Liver (tissue), 10 donors: ENCODE measurements at places on chromosomes 6 and 20.

DNA sequence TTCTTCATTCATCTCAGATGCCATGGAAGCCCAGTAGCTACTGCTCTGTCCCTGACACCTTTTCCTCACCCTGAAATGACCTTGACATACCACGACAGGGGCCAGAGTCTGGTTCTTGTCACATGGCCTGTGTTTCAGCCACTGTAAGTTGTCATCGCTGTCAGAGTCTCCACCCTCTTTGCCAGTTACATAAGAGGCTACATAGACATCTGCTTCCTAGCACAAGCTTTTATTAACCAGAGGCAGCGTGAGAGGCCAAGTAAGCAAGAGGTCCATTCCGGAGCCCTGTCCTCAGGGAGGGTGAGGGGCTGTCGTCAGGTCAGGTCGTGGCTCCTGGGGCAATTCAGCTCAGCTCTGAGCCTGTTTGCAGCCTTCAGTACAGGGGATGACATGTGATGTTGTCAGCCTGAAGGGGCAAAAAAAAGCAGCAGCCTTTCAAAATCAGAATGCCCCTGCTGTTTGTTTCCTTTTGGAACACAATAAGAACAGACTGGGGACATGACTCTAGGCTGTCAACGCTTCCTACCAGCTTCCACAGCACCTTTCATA is 146.3 kb downstream of the MTFR2 start:
- no peak overlapping the region for H3K4me3 ChIP-seq
- H3K27ac ChIP-seq: peak overlapping the region; percentile 73
- no peak for DNase-seq
- peaks cover 2% of the 10 kb centered on the region for H3K4me1 ChIP-seq
- H3K36me3 ChIP-seq: no peaks in the 10 kb centered on the region

DNA sequence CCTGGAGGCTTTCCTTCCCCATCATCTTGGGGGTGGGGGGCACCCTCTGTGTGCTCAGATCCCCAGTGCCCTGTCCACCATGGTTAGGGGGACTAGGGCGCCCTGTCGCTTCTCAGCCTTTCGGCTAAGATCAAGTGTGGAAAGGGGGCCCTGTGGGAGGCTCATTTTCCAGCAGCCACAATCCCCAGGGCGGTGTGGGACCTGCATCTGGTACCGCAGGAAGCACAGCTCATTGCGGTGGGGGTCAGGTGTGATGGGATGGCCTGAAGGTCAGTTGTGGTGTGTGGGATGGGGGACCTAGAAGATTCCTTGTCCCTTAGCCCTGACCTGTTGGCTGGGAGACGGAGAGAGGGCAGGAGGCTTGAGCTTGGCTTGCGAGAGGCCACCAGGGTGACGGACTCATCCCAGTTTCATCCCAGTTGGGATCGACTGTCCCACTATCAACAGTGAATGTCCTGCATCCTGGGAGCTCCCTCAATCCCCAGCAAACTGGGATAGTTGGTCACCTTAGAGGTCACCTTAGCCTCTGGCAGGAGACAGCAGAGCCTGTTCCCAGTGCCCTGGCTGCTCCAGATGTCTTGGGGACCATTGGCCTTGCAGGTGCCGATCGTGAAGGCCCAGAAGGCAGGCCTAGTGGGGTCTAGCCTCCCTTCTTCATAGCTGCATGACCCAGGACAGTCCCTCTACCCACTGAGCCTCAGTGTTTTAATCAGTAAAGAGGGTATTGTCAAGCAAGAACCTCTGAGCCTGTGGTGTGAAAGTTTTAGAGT is 64.5 kb upstream of the PMEPA1 start:
- DNase-seq: no peak
- H3K36me3 ChIP-seq: no peaks in the 10 kb centered on the region
- no peak overlapping the region for H3K27ac ChIP-seq
- no peaks in the 10 kb centered on the region for H3K4me1 ChIP-seq

DNA sequence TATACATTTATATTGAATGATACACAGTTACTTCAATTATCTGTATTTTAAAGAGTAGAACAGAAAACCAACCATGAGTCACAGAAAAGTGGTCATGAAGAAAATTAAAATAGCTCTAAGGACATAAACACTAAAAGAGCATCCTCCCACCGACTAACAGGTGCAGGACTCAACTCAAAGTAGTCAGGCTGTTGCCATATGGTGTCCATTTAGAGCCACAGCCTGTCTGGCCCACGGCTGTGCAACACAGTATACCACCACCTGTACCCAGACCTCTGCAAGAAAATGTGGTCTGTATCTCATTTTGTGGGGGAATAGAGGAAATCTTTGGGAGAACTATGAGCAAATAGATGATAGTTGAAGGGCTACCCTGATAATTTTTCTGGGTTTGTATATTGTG is 449.8 kb upstream of the RNF217 start:
- peaks cover 2% of the 10 kb centered on the region for H3K27me3 ChIP-seq
- H3K4me3 ChIP-seq: no peak overlapping the region
- H3K36me3 ChIP-seq: no peaks in the 10 kb centered on the region
- H3K27ac ChIP-seq: no peak overlapping the region

- no peaks in the 10 kb centered on the region for H3K4me1 ChIP-seq
- no peak overlapping the region for H3K4me3 ChIP-seq
- H3K36me3 ChIP-seq: no peaks in the 10 kb centered on the region
- no peaks in the 10 kb centered on the region for H3K27me3 ChIP-seq
- H3K27ac ChIP-seq: no peak overlapping the region
Observed at GRCh38 chr6:119895626-119896025, 546.1 kb upstream of the MAN1A1 start.

DNA sequence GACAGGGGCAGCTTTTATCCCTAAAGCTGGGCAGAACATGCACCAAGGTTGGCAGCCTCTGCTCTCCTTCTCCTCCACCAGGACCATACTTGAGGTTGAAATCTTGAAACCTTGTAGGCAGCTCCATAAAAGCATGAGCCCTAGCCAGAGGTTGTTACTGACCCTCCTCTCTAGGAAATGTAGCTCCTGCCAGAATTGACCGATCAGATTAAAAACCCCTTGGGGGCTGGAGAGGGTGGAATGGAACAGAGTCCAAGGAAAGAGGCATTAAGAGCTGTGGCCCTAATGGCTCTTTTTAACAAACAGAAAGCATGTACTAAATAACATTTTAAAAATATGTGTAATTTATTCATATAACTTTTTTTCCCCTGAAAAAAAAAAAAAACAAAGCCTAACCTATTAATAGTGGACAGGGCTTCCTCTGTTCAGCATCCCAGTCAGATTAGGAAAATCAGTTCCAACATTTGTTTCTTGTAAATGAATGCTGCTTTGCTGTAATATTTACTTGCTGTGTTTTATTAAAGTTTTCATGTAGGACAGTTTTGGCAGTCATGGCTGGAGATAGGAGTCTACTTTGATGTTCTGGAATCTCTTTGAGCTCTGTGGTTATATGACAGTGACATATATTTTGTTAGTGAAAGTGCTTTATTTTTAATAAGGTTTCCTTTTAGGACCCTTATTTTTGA is 41.3 kb downstream of the MTHFD1L start:
- H3K27ac ChIP-seq: no peak overlapping the region
- no peak overlapping the region for H3K4me3 ChIP-seq
- H3K36me3 ChIP-seq: no peaks in the 10 kb centered on the region
- H3K27me3 ChIP-seq: no peaks in the 10 kb centered on the region
- no peak for DNase-seq

GRCh38 chr6:121932076-121932991 is 467.1 kb upstream of the HSF2 start:
- H3K27me3 ChIP-seq: no peaks in the 10 kb centered on the region
- no peak overlapping the region for H3K4me3 ChIP-seq
- H3K4me1 ChIP-seq: no peaks in the 10 kb centered on the region

DNA sequence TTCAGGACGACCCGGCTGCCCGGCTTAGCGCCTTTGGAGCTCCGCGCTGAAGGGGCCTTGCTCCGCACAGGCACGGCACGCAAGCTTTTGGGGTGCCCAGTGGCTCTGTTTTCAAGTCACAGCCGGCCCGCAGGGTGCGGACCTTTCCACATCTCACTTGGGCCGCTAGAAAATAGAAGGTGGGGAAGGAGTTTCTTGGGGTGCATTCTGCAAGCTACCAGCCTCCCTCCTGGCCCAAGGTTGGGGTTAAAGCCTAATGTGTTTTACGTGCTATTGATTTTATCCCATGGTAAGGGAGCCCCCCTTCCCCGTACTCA is 561 bp downstream of the KAT14 start:
- peaks cover 8% of the 10 kb centered on the region for H3K36me3 ChIP-seq
- H3K4me3 ChIP-seq: peak overlapping the region; percentile 91
- DNase-seq: no peak
- H3K27me3 ChIP-seq: no peaks in the 10 kb centered on the region
- peak overlapping the region; percentile 80 for H3K27ac ChIP-seq
- H3K4me1 ChIP-seq: peaks cover 20% of the 10 kb centered on the region

- H3K27ac ChIP-seq: no peak overlapping the region
- H3K4me3 ChIP-seq: peak overlapping the region; percentile 1
- no peak for DNase-seq
Observed at GRCh38 chr6:32149092-32149755, 2.5 kb downstream of the PRRT1 start.

- no peak for DNase-seq
- no peaks in the 10 kb centered on the region for H3K4me1 ChIP-seq
- no peak overlapping the region for H3K27ac ChIP-seq
- H3K4me3 ChIP-seq: no peak overlapping the region
Observed at GRCh38 chr20:37669773-37670236, 24.0 kb upstream of the CTNNBL1 start.

- no peaks in the 10 kb centered on the region for H3K36me3 ChIP-seq
- DNase-seq: no peak
- H3K27ac ChIP-seq: no peak overlapping the region
Observed at GRCh38 chr6:166587631-166588413, 1.3 kb upstream of the RAMACL start.

DNA sequence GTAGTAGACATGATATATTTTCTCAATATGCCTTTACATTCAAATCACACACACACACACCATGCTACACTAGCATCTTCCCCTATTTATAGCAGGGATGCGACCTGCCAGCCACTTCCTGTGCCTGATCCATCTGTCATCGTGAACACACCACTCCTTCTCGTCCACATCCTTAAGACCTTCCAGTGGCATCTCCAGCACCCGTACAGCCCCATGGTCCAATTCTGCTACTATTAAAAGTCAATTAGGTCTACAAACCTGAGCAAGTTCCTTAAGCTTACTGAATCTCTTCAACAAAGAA is 54.5 kb downstream of the KIF16B start:
- H3K4me3 ChIP-seq: no peak overlapping the region
- H3K36me3 ChIP-seq: no peaks in the 10 kb centered on the region
- no peak for DNase-seq
- H3K27me3 ChIP-seq: no peaks in the 10 kb centered on the region
- H3K4me1 ChIP-seq: no peaks in the 10 kb centered on the region

- H3K36me3 ChIP-seq: no peaks in the 10 kb centered on the region
- H3K4me1 ChIP-seq: no peaks in the 10 kb centered on the region
- H3K27me3 ChIP-seq: no peaks in the 10 kb centered on the region
- no peak overlapping the region for H3K27ac ChIP-seq
- H3K4me3 ChIP-seq: no peak overlapping the region
- no peak for DNase-seq
Observed at GRCh38 chr6:22956029-22956681, 386.8 kb downstream of the HDGFL1 start.

DNA sequence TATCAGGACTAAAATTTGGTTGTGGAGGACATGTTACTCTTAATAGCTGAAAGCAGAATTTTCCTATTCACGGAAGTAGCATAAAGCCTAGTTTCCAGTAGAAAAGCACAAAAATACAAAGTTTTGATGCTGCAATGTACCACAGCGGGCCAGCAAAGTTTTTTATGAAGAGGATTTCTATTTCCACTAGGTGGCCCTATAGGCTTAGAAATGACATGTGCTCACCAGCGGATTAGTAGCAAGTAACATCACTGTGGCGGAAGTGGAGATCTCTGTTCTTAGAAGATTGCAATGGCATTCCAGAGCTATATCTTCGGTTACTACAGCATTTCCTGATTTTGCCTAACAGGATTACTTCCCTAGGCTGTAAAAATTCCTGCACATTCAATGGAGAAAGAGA is 1219.0 kb upstream of the EYS start:
- DNase-seq: no peak
- no peak overlapping the region for H3K4me3 ChIP-seq
- no peak overlapping the region for H3K27ac ChIP-seq
- no peaks in the 10 kb centered on the region for H3K4me1 ChIP-seq
- no peaks in the 10 kb centered on the region for H3K27me3 ChIP-seq

DNA sequence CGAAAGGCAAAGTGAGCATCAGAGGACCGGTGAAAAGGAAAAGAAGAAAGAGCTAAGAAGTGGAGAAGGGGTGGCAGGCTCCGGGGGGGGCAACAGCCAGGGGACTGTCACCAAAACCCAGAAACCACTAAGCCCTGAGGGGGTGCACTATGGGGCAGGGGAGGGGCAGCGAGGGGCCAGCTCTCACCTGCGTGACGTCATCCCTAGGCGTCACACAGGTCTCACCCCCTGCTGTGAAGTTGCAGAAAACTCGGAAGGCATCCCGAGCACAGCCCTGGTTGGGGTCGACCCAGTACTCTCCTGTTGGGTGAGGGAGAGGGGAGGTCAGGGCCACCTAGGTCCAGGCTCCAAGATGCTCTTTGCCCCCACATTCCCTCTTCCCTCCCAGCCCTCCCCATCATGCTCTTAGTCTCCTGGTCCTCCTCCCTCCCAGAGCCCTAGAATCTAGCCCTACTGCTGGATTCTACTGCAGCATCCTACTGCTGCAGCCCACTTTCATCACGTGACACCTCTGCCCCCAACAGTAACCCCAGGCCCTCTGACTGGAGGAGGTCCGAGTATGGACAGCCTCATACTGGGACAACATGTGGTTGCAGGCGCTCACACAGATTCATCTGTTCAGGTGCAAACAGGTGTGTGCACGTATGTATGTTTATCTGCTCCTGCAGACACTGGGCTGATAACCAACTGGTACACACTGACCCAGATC is 27.4 kb downstream of the COL11A2 start:
- H3K4me3 ChIP-seq: no peak overlapping the region
- H3K36me3 ChIP-seq: no peaks in the 10 kb centered on the region
- H3K27me3 ChIP-seq: no peaks in the 10 kb centered on the region
- no peak for DNase-seq
- no peak overlapping the region for H3K27ac ChIP-seq

- H3K27me3 ChIP-seq: no peaks in the 10 kb centered on the region
- peaks cover 7% of the 10 kb centered on the region for H3K36me3 ChIP-seq
- no peak overlapping the region for H3K27ac ChIP-seq
- no peak overlapping the region for H3K4me3 ChIP-seq
Observed at GRCh38 chr6:158467923-158468322, 92.0 kb upstream of the TMEM181 start.
